ENCODE measurements at places on chromosomes 1 and 21.

DNA sequence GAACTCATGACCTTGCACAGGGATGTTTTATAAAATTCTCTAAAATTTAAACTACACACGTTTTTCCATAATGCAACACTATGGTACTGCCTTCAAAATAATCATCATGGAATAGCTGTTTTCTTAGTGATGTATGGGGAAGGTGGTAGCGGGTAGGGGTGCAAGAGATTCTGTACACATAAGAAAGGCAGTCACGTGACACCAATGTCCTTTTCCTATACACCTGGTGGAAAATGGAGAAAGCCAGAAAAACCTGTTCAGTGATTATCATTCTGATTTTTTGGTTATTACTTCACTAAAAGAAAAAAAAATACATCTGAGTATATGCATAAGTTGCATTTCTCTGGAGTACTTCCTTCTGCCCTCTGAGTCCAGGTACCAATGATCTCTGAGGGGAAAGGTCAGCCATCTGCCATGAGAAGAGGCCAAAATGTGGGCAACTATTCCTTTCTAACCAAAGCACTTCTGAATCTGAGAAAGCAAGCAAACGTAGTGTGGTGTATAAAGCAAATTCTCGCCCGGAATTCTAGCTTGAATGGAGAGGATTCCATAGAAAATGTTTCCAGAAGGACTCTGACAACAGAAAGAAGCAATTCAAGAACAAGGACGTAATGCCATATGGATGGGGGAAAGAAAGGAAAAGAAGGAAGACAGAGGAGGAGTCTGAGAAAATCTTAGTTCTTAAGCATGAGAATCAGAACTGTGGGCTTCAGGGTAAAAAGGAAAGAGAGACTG, 137.3 kb downstream of the RERE start:
- no peak for DNase-seq

GRCh38 chr1:228772516-228773212, 37.4 kb downstream of the RHOU start:
- no peak for DNase-seq

- DNase-seq = no peak
Observed at GRCh38 chr1:10291705-10292104, 81.3 kb downstream of the KIF1B start.

GRCh38 chr21:34276711-34277425, 86.9 kb upstream of the KCNE2 start:
- DNase-seq = no peak

DNA sequence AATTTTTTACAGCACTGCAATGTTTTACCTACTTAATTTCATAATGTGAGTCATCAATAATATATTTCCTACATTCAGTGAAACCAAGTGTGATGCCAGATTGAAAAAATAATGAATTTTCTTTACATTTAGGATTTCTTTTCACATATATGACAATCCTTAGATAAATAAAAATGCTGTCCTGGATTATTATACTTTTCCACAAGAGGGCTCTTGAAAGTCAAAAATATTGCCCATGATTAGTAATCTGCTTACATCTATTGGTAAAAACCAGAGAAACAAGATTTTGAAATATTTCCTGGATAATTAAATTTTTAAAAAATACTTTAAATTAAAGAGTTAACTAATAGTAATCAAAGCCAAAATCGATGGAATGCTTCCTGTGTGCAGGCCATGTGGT, 86.8 kb upstream of the PLPPR4 start:
- DNase-seq = no peak

- no peak for DNase-seq
Observed at GRCh38 chr1:11169202-11169601, 20.0 kb upstream of the ANGPTL7 start.

DNA sequence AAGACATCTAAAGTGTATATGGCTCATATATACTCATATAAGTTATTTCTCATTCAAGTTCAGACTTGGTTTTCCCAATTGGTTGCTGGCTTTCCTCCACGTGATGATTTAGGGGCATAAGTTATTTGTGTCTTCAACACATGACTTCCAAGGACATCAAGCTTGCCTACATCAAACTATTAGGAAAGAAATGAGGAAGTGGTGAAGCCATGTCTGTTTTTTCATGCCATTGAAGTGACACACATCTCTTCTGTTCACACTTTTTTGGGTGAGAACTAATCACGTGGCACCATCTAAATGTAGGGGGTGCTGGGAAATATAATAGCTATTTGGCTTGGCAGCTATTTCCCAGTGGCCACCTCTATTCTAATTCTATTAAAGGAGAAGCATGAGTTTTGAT, 282.1 kb downstream of the OMA1 start:
- no peak for DNase-seq

GRCh38 chr1:118487932-118488331, 302.9 kb upstream of the SPAG17 start:
- DNase-seq = no peak

DNA sequence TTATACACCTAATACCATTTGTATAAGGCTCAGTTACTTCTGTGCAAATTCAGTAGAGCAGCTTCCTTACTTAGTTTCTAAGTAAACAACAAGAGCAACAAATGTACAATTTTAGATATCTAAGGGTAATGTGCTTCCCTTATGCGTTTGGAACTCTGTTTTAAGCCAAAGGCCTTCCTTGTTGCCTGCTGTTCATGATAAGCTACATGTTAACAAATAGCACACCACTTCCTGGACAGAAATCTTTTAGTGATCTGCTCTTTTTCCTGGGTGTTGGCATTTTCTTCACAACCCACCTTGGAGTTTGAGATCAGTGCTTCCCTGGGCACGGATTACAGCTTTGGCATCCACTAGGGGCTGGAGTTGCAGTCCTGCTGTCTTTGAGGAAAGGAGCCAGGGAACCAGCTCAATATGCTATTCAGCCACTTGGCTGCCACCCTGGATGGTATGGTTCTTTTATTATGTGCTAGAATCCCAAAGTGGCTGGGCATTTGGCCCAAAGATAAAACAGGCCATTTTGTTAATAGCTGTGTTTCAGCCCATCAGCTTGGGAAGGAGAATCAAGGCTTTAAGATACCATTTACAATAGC, 55.6 kb upstream of the ADAR start:
- no peak for DNase-seq

DNA sequence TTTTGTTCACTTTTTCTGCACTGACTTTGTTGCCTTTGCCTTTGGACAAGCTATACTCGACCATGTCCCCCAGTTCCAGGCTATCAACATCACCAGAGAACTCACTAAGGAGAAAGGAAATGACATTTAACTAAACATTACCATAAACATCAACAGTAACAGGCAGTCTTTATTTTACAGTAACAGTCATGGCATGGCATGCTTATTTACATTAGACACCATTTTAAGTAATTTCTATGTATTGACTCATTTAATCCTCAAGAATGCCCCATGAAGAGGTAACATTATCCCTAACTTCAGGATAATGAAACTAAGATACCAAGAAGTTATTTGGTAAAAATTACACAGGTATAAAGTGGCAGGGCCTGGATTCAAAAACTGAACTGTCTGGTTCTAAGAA, 8.7 kb upstream of the NRAS start:
- no peak for DNase-seq

DNA sequence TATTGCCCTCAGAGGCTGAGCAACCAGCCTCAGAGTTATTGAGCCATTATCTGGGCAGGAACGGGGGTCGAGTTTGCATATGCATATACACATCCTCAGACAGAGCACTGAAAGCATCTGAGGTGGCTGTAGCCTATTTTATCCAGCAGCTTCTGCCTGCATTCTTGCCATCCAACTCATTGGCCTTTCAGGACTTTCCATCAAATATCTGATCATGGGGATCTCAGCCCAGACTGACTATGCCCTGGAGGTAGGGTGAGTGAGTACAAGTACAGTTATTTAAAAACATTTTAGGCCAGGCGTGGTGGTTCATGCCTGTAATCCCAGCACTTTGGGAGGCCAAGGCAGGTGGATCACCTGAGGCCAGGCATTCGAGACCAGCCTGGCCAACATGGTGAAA, 1.8 kb upstream of the MTF1 start:
- DNase-seq = no peak

GRCh38 chr1:38097284-38097898, 50.8 kb upstream of the POU3F1 start:
- no peak for DNase-seq

DNA sequence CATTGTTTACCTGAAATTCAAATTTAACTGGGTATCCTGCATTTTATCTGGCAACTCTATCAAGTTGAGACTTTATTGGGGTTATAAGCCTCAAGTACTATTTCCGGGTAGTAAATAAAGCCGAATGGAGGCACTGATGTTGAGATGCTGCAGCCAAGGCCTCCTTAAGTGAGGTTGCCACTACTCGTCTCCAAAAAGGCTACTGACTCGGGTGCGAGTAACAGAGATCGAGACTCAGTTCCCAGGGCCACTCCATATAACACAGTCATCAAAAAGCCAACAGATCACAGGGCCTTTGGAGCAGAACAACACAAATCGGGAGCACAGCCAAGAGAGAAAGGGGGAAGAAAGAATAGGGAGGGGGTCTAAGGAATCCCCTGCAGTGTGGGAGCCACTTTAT, 524 bp downstream of the COPA start:
- DNase-seq = peak; percentile 0

DNA sequence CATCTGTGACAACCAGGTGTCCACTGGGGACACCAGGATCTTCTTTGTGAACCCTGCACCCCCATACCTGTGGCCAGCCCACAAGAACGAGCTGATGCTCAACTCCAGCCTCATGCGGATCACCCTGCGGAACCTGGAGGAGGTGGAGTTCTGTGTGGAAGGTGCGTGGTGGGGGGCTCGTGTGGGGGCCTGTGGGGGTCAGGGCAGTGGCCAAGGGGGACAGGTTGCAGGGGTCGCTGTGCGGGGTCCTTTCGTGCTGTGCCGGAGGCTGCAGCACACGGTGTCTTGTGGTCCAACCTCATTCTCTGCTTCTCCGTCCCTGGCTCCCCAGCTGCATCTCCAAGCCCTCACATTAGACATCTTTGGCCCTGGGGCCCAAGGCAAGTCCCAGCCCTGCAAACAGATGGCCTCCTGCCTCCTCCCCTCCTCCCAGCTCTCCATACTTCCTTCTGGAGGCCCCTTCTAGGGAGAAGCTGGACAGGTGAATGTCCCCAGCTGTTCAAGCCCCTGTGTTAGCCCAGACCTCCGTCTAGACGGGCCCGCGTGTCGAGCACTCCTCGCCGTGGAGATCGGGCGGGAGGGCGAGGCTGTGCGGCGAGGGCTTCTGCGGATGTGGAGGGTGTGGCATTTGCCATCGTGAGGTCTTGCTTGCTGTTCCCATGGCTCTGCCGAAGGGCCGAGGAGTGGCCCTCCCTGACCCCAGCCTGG, 2.5 kb downstream of the AGRN start:
- DNase-seq = no peak

GRCh38 chr1:88311265-88311664, 372.8 kb upstream of the PKN2 start:
- no peak for DNase-seq

DNA sequence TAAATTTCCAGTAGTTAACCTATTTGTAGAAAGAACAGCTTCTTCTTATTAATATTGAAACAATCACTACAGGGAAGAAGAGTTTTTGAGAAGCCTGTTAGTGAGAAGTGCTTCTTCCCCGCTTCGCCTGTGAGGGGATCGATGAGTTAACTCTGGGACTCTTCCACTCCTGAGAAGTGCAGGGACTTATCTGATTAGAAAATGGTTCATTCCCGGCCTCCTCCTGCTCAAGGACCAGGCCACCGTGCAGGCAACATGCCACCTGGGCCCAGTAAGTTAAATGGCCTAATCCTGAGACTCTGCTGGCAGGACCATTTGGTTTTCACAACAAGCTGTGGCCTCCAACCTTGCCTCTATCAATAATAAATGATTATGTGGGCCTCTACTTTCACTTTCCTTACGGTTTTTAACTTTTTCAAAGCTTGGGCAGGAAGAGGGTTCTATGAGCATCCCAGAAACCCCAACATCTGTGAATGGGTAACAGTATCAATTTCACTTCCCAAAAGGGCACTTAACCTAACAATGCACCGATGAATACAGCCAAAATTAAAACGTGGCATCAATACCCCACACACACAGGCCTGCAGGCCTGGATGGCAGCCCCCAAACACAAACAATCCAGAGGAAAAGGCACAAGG, 33.1 kb downstream of the SIPA1L2 start:
- no peak for DNase-seq

- DNase-seq = peak; percentile 12
Observed at GRCh38 chr1:88773540-88774150, 89.6 kb downstream of the PKN2 start.

- DNase-seq = no peak
Observed at GRCh38 chr1:17520041-17520440, 19.5 kb upstream of the ARHGEF10L start.

DNA sequence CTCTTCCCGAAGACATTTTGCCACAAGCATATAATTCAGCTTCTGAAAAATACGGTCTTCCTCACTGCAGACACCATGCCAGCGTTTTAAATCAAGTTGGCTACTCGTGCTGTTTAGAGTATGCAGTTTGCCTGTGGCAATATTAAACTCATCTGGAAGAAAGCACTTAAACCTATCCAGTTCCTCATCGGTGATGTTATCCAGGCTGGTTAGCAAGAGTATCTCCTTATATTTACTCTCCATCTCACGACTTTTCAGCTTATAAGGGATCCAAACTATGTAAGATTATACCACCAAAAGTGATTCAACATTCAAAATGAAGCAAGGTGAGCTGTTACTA, 9.7 kb upstream of the IFI16 start:
- DNase-seq = no peak

GRCh38 chr1:44723496-44724295, 7.3 kb downstream of the RNU5D-1 start:
- no peak for DNase-seq

All from HS-27A (cell line).